ENCODE measurements at places on chromosomes 2 and 18.

DNA sequence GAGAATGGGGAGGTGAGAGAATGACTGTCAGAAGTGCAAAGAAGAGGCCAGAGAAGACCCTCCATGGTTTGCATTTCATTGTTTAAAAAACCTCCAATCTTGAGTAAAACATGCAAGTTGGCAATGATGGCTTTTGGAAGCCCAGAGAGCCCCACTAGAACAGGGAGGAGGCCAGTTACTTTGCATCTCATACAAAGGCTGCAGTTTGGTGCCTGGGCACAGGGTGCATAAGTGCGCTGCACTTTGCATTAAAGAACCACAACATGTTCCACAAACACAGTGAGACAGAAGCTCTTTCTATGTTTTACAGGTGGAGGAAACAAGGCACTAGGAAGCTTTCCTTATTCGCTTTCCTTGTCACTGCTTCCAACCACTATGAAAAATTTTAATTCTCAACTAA lies 25.4 kb downstream of the PSTPIP2 start:
- no peak for DNase-seq

GRCh38 chr2:144431392-144431783 lies 88.5 kb downstream of the ZEB2 start:
- DNase-seq, result peak; percentile 82

GRCh38 chr2:214471990-214472389 lies 61.1 kb downstream of the VWC2L start:
- DNase-seq, result no peak

- DNase-seq, result no peak
Measured at GRCh38 chr2:217215877-217216276, 356.0 kb upstream of the TNP1 start.

- no peak for DNase-seq
Measured at GRCh38 chr2:62738981-62739936, 33.7 kb downstream of the EHBP1 start.

GRCh38 chr2:74502147-74502719 lies 2.8 kb upstream of the LBX2 start:
- peak; percentile 27 for DNase-seq

DNA sequence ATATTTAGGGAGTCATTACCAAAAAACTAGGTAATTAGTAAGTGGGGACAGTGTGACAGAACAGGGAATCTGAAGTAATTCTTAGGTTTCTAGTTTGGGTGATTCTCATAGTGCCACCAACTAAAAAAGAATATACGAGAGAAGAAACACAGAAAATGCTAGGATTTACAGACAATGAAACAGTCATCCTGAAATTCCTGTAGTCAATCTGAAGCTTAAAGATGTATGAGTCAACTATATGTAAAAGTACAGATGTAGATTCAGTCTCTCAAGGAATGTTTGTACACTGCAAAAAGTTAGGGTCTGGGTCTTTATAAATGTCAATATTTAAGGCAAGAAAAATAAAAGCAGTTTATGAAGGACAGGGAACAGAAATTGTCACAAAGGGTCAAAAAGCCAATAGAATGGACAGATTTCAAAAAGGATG lies 107.0 kb downstream of the STRN start:
- DNase-seq, result no peak

- DNase-seq, result no peak
Measured at GRCh38 chr2:63875131-63875527, 33.4 kb downstream of the UGP2 start.

DNA sequence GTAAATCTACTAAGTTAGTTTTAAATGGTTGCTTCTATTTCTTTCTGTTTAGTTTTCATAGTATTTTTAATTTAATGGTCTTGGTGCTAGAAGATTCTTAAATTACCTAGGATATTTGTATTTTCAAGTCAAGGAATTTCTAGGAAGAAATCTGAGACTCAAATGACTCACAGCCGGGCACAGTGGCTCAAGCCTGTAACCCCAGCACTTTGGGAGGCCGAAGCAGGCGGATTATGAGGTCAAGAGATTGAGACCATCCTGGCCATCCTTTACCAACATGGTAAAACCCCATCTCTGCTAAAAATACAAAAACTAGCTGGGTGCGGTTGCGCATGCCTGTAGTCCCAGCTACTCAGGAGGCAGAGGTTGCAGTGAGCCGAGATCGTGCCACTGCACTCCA lies 95.5 kb downstream of the C2orf74 start:
- DNase-seq, result no peak

DNA sequence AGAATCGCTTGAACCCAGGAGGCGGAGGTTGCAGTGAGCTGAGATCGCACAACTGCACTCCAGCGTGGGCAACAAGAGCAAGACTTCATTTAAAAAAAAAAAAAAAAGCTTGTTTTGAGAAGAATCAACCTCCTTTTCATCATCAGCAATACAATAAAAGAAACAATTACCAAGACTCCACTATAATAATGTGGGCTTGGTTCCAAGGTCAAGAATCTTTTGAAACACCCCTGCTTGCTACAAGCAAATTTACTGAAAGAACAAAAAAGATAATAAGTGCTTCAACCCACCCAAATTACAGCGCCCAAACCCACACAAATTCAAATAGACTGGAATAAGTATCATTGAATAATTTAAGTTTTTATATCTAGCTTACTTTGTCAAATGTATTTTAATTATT lies 33.6 kb upstream of the MAPRE3 start:
- DNase-seq, result no peak

GRCh38 chr2:175309799-175310198 lies 128.3 kb upstream of the ATP5MC3 start:
- DNase-seq, result peak; percentile 83

GRCh38 chr2:156935616-156936015 lies 321.9 kb upstream of the GALNT5 start:
- peak; percentile 80 for DNase-seq

DNA sequence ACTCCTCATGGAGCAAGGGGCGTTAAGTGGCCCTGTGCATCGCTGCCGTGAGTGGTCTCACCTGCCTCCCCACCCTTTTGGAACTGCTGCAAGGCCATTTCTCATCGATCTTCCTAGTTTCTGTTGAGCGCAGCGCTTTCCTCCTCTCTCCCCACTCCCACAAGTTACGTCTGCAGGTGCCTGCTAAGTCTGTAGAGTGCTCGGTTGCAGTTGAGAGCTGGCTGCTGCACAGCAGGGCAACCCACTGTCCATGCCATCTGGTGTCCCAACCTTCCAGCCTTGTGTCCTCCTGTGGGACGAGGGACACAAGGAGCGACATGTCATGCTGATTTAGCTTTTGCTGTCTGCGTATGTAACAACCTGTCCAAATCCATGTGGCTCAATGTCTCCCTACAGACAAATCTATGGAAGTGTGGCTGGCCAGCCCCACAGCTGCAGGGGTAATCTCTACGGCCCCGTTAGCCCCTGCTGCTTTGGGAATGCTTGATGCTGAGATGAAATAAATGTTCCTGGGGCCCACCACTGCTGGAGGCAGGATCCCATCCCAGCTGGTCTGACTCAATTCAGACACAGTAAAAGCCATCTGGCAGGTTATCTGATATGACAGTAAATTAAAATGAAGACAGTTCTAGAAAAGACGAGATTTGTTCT lies 68.1 kb upstream of the TCF7L1 start:
- no peak for DNase-seq

GRCh38 chr2:72964146-72964525 lies 46.8 kb downstream of the EMX1 start:
- no peak for DNase-seq

GRCh38 chr2:109318150-109318948 lies 189.3 kb downstream of the SH3RF3 start:
- no peak for DNase-seq

- no peak for DNase-seq
Measured at GRCh38 chr2:52697690-52698089, 1069.9 kb upstream of the CHAC2 start.

- no peak for DNase-seq
Measured at GRCh38 chr2:33135645-33136044, 188.9 kb downstream of the LTBP1 start.

DNA sequence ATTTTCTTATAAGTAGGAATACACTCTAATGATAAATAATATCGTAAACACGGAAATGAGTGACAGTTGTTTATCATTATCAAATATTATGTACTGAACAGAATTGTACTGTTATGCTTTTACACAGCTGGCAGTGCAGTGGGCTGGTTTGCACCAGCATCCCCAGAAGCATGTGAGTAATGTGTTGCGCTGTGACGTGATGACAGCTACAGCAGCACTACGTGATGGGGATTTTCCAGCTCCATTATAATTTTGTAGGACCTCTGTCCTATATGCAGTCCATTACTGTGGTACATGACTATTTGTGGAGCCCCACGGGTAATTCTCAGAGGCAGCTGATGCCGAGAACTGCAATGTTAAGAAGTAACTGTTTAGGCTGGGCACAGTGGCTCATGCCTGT lies 77.3 kb upstream of the ATG16L1 start:
- DNase-seq, result no peak

GRCh38 chr2:171814883-171815282 lies 79.2 kb downstream of the SLC25A12 start:
- DNase-seq, result no peak

DNA sequence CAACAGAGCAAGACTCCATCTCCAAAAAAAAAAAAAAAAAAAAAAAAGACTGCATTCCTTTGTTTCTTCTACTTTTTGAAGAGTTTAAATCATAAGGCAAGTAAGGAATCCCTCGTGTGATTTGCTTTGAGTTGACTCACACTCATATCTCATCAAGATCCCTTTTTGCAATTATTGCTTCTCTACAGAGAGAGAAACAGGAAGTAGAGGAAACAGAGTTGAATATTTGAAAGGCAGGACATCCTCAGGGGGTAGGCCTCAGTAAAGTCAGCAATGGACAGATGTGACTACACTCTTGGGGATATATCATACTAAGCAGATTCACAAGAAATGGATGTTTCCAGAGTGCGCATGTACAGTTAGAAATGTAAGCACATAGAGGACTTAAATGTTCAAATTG lies 11.2 kb upstream of the EFR3B start:
- no peak for DNase-seq

Data from NCI-H146 (cell line).